Inflammatory macrophage (primary cell): ENCODE measurements at places on chromosomes 1 and 21.

DNA sequence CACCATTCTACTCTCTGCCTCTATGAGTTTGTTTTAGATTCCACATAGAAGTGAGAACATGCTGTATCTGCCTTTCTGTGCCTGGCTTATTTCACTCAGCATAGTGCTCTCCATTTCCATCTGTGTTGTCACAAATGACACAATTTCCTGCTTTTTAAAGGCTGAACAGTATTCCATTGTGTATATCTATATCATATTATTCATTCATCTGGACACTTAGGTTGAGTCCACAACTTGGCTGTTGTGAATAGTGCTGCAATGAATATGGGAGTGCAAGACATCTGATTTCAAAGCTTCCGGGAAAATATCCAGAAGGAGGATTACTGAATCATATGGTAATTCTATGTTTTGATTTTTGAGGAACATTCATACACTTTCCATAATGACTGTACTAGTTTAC lies 20.1 kb upstream of the DONSON start:
- DNase-seq = no peak

DNA sequence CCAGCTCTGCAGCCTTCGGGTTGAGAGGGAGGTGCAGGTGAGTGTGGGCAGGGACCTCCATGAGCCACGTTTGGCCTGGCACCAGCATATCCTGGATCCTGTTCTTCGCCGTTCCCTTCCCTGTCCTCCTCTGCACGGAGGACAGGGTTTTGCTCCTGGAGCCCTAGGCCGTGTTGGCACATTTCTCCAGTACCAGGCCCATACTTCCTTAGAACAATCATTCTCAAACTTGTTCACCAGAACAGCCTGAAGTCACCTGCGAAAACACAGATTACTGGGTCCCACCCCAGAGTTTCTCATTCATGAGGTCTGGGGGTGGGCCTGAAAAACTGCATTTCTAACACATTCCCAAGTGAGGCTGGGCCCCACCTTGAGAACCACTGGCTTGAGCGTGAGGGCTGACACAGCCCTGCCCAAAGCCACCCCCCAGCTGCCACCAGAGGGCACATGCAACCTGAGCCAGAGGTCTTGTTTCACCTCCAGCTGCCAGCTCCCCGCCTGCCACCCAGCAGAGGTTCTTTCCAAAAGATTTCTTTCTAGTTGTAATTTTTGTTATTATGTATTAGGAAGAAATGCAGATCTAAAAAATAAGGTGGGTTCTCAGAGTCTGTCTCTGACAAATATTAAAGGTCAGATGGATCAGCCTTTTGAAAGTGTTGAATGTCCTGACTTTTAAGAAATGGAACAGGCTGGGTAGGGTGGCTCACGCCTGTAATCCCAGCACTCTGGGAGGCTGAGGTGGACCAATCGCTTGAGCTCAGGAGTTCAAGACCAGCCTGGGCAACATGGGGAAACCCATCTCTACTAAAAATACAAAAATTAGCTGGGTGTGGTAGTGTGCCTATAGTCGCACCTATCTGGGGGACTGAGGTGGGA lies 39.6 kb upstream of the LDLRAP1 start:
- DNase-seq = peak; percentile 27

- no peak for DNase-seq
Measured at GRCh38 chr1:24373710-24374109, 39.9 kb downstream of the STPG1 start.

DNA sequence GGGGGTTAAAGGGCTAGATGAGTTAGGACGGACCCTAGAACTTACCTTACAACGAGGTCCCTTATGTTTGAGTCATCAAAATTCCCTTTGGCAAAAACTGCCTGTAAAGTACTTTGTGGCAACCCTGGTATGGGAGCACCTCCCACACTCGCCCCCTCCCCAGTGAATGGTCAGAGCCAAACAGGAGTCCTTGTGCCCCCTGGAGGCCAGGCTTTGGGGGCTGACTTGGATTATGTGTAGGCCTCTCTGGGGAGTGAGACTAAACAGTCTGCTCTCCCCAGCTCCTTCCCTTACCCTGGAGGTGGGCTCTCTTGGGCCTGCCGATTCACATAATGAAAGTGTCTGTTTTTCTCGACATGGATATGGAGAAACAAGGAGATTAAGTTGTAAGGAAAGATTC lies 81.2 kb downstream of the ADCY10 start:
- no peak for DNase-seq

GRCh38 chr1:93623436-93623835 lies 58.2 kb downstream of the BCAR3 start:
- no peak for DNase-seq

DNA sequence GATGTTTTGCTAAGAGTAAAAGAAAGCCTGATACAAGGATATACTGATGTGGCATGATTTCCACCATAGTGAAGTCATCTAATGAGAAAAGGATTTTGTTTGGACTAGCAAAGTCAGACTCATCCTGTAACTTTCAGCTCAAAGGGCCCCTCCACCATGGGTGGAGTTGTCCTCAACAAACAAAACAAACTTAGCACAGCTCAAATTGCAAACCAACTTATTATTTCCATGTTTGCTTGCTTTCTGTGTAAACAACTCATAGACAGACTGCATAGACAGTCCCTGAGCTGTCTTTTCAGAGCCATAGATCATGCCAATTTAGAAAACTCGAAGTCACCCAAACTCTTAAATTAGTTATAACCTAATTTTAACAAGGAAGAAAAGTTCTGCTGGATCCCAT lies 69.4 kb upstream of the VAV3 start:
- DNase-seq = no peak

DNA sequence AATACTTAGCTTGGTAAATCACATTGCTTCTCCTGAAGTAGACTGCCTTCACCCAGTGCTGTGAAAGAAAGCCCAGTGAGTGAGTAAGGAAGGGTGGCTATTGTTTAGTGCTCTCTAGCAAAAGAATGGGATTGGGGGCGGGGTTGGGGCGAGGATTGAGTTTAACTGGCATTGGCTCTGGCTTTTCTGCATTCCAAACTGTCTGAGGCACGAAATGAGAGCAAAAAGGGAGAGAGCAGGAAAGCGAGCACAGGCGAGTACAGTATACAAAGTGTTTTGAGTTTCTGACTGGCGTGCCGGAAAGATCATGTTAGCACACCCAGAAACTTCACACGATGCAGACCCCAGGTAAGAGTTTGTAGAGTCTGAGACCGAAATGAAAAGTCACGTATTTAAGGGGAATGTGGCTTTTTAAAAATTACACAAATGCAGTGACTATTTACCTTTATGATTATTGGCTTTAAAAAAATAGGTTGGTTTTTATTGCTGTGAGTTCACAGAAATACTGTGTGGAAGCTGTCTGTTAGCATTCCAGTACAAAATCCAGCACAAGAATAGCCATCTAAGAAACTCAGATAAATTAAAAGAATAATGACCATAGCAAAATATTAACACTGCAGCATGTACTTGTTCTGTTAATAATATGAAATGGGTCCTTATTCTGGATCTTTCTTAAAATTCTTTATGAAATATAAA lies 155.4 kb downstream of the CLEC20A start:
- no peak for DNase-seq
